ENCODE measurements at places on chromosomes 7 and 10.

GRCh38 chr7:26709210-26709990 lies 155.0 kb downstream of the SKAP2 start:
- no peak for DNase-seq

DNA sequence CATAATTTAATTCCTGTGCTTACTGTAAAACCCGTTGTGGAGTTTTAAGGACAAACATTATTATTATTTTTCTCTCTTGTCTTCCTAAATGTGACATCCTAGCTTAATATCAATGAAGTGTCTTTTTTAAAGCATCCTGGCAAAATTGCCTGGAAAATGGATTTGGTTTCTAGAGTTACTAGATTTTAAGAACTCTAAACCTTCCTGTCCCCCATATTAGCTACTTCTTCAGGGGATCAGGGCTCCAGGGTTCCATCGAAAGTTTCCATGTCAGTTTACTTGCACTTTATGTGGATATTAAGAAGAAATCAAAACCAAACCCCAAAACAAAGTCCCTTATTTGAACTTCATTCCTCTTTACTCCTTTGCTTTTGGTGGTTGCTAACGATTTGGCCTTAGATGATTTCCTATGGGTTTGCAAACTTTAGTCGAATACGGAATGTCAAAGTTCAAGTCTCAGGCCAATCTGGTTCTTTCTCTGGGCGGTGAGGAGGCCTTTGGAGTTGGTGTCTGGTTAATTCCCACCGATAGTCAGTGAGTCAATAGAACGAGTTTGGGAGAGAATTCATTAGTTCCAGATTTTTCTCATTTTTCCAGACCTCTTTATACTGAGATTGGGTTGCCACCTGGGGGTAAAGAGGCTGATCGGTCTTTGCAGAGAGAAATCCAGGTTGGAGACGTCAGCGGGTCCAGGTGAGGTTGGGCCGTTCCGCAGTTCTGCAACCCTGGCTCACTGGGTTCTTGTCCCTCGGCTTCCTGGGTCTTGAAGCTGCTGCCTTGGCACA lies 1.1 kb downstream of the CUX1 start:
- no peak for DNase-seq

- DNase-seq, result no peak
Observed at GRCh38 chr10:22445495-22445894, 100.2 kb downstream of the SPAG6 start.

GRCh38 chr10:83934641-83935338 lies 204.5 kb upstream of the GHITM start:
- DNase-seq, result no peak

GRCh38 chr7:17185690-17186070 lies 112.8 kb upstream of the AHR start:
- DNase-seq, result no peak

- DNase-seq, result no peak
Observed at GRCh38 chr7:47100817-47101435, 481.0 kb downstream of the TNS3 start.

DNA sequence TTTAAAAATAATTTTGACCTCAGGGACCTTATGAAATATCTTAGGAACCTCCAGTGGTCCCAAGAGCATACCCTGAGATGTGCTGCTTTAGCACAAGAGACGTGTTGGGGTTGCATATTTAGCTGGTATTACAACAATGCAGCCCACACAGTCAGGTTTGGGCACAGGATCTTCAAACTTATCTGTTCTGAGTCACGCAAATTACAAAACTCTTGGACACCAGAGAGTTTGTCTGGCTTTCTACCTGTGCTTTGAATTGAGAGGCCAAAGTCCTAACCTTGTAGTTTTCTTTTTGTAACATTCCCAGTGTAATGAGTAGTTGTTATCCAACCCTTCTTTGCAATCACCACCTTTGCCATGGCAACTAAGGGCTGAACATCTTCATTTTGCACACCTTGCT lies 163.5 kb upstream of the PCLO start:
- DNase-seq, result no peak

GRCh38 chr10:26503911-26504310 lies 65.8 kb downstream of the APBB1IP start:
- DNase-seq, result no peak

DNA sequence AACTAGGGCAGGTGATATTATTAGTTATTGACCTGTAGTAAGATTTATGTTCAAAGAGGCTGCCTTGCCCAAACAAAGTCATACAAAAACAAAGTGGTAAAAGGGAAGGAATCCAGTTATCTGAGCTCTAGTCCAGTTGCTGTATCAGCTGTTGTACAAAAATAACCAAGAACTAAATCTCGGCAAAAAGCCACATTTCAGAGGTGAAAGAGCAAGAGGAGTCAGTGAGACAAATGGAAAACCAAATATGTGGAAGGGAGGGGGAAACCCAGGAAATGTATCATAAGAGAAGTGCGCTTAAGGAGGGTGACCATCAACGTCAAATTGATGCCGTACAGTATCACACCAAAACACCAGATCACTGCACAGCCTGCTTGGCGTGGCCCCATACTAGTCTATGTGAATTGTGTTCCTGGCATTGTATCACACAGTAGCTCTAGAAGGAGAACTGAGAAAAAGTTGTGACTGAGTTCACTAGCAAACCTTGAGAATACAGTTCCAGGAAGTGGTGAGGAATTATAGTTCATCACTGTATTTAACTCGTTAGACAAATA lies 6.4 kb downstream of the AGBL3 start:
- DNase-seq, result no peak

DNA sequence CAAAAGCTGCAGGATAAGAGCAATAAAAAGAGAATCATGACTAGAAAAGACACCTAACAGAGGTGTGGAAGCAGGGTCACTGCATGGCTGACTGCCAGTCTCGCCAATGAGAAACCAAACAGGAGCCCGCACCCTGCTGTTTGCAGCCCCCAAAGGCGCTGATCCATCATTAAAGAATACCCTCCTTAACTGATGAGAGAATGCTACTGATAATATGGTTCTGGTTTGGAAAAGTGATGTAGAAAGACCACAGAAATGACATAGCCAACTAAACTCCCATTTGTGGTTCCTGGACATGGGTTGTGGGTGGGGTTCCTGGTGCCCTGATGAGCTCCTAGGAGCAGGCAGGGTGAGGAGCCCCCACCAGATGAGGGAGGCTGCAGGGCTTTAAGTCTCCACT lies 207.4 kb downstream of the TNS3 start:
- no peak for DNase-seq

DNA sequence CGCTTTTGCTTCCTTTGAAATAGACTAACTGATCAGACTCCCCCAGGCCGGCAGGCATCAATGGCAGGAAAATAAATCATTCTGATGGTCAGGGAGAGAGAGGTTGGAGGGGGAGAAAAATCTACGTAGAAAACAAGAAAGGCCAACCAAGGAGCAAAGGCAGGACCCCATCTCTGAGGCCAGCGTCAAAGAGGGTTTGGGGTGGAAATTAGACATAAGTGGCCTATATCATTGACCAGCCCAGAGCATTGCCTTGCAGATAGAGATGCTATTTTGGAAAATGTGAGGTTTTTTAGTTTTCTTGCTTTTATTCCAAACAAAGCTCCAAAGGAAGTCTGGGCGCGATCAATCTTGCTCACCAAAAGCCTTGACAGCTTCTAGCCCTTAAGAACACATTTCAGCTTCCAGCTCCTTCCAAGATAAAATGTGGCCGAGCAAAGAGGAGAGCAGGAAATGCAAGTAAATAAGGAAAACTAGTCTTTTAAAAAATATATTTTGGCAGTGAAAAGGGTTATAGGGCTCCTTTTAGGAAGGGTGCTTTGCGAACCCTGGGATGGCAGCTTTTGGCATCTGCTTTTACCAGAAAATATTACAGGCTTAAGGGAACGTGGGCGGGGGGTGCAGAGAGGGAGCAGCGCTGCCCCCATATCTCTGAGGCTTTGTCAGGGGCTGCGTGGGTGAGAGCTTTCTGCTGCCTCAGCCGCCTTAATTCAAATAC lies 2.0 kb upstream of the HOXA2 start:
- no peak for DNase-seq

DNA sequence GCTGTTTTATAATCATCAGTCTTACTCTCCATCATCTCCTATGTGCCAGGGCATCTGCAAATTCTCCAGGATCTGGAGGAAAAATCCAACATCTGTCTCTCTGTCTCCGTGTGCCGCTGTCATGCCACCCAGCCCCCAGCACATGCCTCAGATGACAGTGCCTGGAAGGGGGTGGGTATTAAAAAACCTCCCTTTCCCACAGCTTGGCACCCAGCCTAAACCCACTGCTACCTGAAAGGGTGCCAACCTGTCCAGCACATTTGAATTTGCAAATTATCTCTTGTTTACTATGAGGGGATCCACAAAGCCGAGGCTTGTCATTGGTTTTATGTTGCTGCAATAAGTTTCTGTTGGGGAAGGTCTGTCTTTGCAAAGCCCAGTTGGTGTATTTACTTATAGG lies 73.1 kb downstream of the EMX2 start:
- no peak for DNase-seq

- DNase-seq, result no peak
Observed at GRCh38 chr7:96303686-96304443, 18.0 kb downstream of the SLC25A13 start.

DNA sequence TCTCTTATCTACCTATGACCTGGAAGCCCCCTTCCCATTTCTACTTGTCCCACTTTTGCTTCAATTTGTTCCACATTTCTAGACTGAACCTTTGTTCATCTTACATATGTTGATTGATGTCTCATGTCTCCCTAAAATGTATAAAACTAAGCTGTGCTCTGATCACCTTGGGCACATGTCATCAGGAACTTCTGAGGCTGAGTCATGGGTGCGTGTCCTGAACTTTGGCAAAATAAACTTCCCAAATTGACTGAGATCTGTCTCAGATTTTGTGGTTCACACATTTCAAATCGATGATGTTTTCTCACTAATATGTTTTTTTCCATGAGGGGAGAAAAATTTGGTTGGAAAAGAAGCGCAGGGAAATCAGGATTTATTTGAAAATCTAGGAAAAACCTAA lies 406.2 kb upstream of the LRRTM3 start:
- DNase-seq, result no peak

DNA sequence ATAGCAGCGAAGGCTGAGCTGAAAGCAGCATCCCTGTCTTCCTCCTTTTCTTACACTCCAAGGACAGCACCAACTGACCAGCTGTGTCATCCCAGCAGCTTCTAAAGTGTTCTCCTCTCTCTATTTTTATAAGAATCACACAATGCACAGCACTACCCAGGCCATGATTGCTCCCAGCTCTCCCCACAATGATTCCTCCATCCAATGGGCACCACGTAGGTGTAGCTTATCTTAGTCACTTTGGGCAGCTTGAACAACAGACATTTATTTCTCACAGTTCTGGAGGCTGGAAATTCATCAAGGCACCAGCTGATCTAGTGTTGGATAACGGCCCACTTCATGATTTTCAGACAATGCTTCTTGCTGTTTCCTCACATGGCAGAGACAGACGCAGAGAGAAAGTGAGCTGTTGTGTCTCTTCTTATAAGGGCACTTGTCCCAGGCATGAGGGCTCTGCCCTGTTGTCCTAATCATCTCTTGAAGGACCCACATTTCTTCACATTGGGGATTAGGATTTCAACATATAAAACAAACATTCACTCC lies 92.0 kb upstream of the CDC14C start:
- no peak for DNase-seq

DNA sequence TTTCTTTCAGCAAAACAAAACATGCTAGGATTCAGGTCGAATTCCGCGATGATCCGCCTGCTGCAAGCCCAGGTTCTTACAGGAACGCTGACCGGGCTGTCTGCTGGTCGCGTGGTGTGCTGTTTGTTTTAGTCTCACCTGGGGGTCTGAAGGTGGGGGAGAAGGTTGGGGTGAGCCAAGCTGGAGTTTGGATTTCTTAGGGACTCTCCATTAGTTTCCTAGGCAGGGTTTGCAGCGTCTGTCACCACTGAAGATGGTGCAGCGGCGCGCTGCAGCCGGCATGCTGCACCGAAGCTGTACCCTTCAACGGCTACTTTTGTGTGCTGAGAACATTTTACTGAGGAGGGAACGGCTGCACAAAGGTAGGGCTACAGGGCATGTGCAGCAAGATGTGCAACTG lies 48.7 kb downstream of the GCC1 start:
- DNase-seq, result no peak

GRCh38 chr7:12102126-12102525 lies 109.0 kb upstream of the TMEM106B start:
- no peak for DNase-seq

DNA sequence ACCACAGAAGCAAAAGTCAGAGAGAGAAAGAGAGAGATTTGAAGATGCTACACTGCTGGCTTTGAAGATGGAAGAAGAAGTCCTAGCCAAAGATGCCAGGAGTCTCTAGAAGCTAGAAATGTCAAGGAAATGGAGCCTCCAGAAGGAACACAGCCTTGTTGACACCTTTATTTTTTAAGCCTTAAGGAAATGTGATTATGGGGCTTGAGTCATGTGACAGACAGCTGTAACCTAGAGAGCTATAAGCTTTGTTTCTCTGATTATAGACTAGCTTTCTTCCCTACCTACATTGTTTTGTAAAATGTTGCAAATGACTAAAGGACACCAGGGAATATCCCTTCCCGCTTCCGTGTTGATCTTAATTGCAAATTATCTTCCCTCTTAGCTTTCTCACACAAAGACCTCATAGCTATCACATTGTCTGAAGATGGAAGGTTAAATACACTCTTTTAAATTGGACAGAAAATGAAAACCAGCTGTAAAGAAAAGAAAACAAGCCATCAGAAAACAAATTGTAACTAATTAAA lies 199.9 kb downstream of the ARHGAP12 start:
- no peak for DNase-seq

GRCh38 chr7:133629701-133630100 lies 376.8 kb downstream of the EXOC4 start:
- no peak for DNase-seq

- no peak for DNase-seq
Observed at GRCh38 chr7:12401538-12402364, 1.9 kb downstream of the VWDE start.
